ENCODE measurements at places on chromosomes 2 and 18.

DNA sequence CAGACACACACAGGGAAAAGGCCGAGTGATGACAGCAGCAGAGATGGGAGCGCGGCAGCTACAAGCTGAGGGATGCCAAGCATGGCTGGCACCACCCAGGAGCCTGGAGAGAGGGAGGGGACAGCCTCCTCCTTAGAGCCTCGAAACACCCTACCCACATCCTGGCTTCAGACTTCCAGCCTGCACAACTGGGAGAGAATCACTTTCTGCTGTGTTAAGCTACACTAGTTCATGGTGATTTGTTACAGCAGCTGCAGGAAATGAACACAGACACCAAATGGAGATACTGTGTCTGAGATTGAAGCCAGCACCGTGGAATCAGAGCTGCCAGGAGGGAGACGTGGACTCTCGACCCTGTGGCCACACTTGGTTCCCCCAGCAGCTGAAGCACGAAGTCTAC is 27.5 kb upstream of the FOSL2 start:
- no peak for DNase-seq

DNA sequence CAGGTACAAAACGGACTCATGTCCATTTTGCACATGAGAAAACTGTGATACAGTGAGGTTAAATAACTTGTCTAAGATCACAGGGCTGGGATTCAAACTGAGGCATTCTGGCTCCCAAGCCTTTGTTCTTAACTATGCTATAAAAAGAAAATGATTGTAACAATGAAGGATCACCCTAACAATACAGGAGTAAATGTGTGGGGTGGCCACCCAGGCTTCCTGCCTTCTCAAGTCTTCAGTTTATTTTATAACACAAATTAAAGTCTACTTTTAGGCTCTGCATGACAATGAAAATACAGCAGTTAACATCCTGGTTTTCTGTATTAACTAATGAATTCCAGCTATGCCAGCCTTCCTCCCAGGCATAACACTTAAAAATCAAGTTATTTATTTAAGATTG is 7.6 kb downstream of the WDFY1 start:
- no peak for DNase-seq

- no peak for DNase-seq
Measured at GRCh38 chr2:133956434-133956935, 297.4 kb upstream of the MGAT5 start.

- DNase-seq = no peak
Measured at GRCh38 chr2:20049637-20050036, 1.8 kb downstream of the LAPTM4A start.

GRCh38 chr18:2417861-2418610 is 153.3 kb downstream of the METTL4 start:
- DNase-seq = no peak

GRCh38 chr2:66573821-66574233 is 138.9 kb downstream of the MEIS1 start:
- DNase-seq = no peak

DNA sequence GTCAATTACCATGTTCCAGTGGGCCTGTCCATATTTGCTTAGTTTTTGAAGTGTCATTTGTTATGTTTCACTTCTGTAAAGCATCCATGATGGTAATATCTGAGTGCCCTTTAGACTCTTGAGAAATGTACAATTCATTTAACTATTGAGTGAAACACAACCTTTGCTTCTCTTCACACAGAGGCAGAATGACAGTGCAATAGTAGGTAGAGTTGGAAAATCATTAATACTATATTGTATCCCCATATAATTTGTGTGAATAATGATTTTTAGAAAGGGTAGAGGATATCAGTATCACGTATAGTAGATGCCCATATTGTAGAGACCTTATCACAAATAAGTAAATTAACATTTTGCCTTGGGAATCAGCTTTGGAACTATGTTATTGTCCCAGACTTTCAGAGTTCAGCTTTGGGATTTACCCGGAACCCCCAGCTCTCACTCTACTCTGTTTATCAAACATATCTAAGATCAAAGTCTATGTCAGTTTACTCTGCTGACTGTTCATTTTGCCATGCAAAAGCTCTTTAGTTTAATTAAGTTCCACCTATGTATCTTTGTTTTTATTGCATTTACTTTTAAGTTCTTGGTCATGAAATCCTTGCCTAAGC is 172.7 kb upstream of the NOL4 start:
- DNase-seq = no peak

GRCh38 chr2:181420259-181421130 is 36.7 kb upstream of the ITGA4 start:
- no peak for DNase-seq

DNA sequence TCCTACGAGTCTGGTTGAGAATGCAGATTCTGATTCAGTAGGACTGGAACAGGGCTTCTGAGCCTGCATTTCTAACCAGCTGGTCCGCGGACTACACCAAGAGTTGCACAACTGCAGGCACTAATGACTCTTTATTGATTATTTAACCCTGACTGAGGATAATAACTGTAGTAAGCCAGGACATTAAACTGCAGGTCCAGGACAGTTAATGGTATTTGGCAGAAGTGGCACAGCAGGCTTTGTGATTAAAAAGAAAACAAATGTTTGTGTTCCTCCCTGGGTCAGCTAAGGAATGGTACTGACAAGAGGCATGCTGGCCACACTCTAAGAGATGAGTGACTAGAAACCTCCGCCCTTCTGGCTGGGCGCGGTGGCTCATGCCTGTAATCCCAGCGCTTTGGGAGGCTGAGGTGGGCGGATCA is 59.4 kb downstream of the ALPK2 start:
- DNase-seq = no peak

DNA sequence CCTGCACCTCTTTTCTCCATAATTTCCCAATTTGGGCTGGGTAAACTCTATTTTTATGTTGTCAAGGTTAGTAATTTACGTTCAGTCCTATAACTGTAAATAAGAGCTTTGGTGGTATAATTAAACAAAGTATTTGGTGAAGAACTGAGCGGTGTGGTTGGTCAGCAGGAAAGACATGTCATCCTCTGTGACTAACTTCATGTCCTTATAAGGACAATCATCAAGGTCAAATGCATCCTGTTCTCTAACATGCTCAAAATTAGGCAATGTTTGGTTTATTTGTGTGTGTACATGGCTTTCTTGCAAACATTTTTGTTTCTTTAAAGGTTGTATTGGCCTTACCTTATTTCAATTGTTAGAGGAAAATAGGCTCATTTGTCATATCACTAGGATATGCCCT is 121.5 kb upstream of the NABP1 start:
- DNase-seq = no peak

DNA sequence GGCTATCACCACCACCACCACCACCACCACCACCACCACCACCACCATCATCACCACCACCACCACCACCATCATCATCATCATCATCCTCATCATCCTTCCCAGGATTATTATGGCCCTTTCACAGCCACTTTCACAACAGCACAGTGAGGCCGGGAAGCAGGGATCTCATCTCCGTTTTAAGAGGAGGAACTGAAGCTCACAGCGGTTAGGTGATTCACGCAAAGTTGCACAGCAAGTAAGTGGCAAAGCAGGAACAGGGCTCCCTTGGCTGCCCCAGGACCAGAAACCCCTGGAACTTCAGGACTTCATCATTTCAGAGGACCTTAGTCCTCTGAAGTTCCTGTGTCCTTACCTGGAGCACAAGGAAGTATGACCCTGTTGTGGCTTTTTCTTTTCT is 26.8 kb downstream of the MRPL35 start:
- no peak for DNase-seq

DNA sequence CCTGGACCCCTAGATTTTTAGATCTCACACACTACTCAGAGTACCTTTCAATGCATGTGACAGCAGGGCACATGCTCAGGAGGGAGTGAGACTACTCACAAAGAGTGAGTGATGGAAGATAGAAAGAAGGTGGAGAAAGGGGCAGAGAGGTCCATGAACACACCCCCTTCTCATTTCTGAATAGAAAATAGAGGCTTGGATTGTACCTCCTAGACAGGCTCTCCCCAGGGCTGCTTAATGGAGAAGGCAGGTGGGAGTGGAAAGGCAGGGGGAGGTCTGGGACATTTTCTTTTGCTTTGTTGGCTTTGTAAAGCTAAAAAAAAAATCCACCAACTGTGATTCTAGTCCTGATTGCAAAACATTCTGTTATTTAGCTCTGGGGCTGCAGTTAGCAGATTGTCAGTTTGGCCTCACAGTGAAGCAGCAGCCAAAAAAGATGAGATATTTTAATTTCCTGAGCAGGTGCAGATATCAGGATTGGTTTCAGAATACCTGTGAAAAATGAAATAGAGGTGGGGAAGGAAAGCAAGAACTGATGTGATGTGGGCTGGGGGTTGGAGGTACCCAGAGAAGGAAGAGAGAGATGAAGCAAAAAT is 119.3 kb upstream of the GYPC start:
- no peak for DNase-seq

GRCh38 chr2:203908066-203908796 is 28.3 kb upstream of the ICOS start:
- no peak for DNase-seq

DNA sequence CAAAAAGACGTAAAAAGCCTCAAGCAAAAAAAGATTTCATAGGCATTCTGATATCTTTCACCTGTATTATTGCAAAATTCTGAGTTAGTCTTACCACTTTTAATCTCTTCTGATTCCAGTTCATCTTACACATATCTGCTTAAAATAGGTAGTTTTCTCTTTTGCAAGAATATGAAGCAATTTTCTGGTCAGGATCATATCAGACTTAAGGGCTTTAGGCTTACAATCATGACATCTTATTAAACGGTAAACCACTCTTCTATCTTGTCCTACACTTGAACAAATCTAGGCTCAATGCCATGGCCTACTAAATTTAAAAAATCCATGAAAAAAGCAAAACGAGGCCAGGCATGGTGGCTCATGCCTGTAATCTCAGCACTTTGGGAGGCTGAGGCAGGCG is 50.1 kb upstream of the GAREM1 start:
- DNase-seq = no peak

DNA sequence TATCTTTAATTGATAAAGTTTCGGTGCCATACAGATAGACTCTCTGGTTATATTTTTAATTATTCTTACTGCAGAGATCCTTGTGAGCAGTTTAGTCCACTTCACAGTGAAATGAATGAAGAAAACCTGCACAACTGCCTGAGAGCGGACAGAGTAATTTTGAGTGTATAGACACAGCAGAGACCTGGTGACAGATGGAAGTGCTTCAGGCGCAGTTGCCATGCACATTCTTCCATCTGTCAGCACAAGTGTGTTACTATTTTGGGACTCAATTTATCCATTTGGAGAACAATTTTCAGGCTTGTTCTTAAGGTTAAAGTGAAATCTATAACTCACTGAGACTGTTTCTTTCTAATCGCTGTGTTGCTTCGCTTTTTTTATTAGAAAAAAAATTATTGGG is 147.8 kb upstream of the SPHKAP start:
- DNase-seq = no peak

- DNase-seq = no peak
Measured at GRCh38 chr2:223723954-223724411, 113.4 kb downstream of the AP1S3 start.

DNA sequence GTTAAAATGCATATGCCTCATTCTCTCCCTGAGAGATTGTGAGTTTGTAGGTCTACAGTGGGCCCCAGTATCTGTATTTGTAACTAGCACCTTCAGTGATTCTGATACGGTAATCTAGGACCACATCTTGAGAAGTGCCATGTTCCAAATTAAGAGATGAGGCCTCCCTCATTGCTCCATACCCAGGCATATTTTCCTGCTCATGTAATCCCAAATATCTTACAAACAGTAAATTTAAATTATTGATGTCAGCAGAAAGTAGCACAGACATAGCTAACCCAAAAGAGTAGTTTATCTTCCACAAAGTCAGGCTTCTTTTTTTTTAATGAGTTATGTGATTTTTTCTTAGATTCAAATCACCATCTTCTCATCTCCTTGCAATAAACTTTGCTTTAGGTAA is 263.8 kb downstream of the SETBP1 start:
- no peak for DNase-seq

DNA sequence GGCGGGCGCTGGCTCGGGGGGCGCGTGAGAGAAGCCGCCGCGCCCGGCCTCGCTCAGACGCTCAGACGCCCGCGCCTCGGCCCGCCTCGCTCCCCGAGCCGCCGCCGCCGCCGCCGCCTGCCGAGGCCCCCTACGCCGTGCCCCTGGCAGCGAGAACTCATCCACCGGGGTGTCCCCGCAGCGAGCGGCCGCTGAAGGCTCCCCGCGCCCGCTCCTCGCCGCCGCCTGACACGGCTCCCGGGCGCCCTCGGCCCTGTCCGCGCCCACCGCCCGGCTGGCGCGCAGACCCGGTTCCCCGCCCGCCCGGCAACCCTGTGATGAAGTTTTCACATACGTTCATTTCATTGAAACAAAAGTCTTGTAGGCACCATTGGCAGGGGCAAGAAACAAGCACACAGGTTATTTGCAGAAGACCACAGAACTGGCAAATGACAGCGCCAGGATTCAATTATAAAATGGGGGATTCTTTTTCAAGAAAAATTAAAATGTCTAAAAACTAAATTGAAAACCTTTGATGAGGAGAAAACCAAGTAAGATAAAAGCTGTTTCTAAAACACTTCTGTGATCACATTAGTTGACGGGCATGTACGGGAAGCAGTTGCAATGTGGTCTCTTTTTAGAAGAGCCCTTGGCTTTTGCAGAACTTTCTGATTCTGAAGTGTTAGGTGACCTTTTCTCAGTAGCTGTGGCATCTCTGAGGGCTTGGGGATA is 50.5 kb upstream of the TUBA3D start:
- DNase-seq = no peak

DNA sequence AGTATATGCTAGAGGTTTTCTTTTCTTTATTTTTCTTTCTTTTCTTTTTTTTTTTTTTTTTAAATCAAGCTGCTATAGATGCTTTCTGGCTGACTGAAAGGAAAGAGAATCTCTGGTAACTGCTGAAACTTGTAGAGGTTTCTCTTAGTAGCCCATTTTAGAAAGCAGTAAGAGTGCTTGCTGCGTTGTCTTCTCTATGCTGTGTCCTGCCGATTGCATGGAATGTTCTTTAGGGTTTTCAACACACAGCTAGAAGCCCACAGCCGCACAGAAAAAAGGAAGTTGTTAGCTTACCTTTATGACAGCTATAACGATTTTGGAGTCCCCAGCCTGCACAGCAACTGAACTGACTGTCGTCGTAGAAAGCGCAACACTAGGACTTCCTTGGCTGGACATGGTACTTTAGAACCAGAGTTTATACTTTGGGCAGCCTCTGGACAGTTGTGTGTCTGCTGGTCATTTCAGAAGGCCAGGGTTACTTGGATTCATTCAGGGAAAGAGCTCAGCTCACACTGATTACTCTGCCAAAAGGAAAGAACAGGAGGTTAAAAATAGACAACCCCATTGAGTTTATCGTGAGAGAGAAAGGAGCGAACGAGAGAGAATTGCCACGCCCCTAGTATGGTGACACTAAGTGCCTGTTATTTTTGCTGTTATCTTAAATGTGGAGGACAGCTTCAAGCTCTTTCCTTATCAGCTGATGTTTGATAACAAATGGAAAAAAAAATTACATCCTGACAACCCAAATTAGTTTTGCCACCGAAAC is at the start of gene CCDC141:
Gene CCDC141, minus strand, starts transcription at position 592 of the 766 bp plus-strand sequence. Its CDS starts 196 bp downstream, at position 396.
- DNase-seq = no peak

GRCh38 chr18:579238-579637 is 942 bp upstream of the CETN1 start:
- DNase-seq = no peak

DNA sequence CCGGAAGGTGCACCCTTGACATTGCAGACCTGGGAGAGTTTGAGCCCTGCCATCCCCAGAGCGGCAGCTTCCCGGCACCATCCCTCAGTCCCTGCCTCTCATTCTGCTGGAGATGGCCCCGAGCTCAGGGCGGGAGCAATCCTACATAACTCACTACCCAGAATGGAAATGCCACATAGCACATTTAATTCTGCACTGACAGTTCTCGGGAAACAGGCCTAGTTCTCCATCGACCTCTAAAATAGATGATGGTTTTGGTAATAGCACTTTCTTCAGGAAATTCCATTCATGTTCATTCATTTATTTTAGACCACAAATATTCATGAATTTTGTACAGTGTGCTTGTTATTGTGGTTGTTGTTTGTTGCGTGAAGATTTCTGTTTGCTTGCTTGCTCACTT is 92.9 kb upstream of the SLC14A2 start:
- no peak for DNase-seq

Data from activated CD8-positive, alpha-beta memory T cell treated with anti-CD3 and anti-CD28 coated beads for 1 hour (primary cell).